ENCODE measurements at places on chromosomes 3 and 15.
A peak's percentile ranks its signal among the peaks of the same experiment; 100 is the strongest.

- no peak for DNase-seq
Observed at GRCh38 chr3:115341208-115341607, 194.1 kb upstream of the ZBTB20 start.

DNA sequence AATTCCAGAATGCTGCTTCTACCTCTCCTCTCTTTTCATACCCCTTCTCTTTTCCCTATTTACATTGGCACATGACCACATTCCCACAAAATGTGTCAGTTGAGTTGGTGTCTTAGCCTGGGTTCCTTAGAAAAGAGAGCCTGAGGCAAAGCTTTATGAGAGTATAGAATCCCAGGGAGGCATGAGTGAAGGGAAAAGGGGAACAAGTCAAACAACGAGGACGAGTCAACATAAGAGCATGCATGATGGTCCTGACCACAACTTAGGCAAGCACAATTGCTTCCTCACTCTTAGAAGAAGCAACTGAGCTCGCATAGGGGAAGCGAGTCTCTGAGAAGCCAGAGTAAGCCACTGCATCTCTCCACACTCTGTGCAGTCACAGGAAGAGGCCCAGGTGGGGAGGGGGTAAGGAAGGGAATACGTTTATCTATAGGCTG lies 15.4 kb upstream of the ZNF774 start:
- DNase-seq, result peak; percentile 17

GRCh38 chr15:27744641-27745040 lies 354.5 kb downstream of the OCA2 start:
- no peak for DNase-seq

- no peak for DNase-seq
Observed at GRCh38 chr15:82062479-82063454, 16.9 kb upstream of the MEX3B start.

GRCh38 chr15:41915255-41915994 lies 21.6 kb upstream of the SPTBN5 start:
- no peak for DNase-seq

DNA sequence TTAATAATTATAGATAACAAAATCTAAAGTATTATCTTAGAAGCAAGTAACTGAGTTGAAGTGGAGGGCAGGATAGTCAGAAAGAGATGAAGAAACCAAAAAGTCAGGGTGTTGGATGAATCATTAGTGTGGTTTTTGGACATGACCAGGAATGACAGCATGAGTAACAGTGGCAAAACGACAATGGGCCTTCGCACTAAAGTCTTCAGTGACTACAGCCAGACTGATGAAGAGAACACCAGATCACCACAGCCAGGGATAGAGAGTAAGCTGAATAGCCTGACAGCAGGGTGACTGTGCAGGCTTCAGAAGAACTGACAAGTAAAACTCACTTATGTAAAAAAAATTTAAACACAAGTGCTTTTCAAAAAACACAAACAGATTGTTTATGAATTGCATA lies 96.0 kb upstream of the MELTF start:
- DNase-seq, result no peak

GRCh38 chr15:40357246-40357645 lies 773 bp upstream of the DISP2 start:
- no peak for DNase-seq

DNA sequence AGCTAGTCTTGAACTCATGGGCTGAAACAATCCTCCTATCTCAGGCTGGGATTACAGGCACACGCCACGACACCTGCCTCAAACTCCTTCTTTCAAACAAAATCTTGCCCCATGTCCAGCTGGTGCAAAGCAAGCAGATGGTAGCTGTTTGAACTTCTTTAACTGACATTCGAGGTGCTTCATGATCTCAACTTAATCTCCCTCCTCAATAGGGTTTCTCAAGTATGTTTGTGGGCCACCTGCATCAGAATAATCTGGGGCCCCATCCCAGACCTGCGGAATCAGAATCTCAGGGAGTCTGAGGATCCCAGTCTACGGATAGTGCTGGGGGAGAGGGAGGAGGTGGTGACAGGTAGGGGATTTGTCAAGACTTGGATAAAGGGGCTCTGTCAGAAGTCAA lies 20.9 kb upstream of the TRH start:
- no peak for DNase-seq

- DNase-seq, result no peak
Observed at GRCh38 chr15:73323374-73323955, 45.3 kb downstream of the HCN4 start.

GRCh38 chr3:44761424-44762169 lies at the start of the genes KIAA1143 and KIF15:
TSS of gene KIAA1143 (minus strand) at chr3:44761619. CDS start at chr3:44761602, 17 bp downstream.
TSS of gene KIF15 (plus strand) at chr3:44761794. CDS start at chr3:44761866, 72 bp downstream.
- peak; percentile 98 for DNase-seq

DNA sequence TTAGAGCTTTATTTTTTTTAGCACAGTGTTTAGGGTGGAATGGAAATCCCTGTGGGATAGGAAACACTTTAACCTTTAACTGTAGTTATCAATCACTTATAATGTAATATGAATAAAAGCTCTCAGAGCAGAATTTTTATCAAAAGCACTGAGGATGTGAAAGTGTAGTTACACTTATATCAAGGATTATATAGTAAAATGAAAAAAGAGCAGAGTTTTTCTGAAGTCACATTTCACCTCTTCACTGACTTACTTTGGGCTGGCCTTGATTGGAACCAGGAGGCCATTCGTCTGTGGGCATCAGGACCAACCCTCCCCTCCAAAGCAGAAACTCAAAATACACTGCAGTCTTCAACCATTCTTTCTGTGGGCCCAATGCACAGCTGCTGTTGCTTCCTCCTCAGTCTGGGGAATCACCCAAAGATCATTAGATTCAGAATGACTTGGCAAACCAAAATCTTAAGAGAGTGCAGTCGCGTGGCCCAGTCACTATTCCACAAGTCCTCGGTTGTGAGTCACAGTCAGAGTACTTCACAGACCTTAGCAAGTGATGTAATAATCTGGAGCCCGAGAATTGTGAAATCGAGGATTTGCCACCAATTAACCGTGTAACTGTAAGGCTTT lies 132.6 kb upstream of the COL8A1 start:
- peak; percentile 94 for DNase-seq

DNA sequence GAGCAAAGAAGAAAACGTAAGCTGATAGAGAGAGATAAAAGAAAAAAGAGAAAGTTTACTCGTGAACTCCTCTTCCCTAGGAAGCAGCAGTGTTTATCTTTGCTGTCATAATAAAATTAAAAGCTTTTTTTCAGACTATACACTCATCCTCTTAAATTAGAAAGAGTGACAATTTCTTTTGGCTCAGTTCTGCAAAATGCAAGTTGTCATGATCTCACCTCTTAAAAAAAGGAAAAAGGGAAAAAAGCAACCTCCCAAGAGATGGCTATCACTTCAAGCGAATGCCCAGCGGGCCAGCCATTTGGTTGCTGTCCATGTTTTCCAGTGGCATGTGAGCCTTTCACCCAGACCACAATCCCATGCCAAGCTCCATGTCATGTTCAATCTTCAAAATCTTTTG lies 7.0 kb upstream of the THBS1 start:
- no peak for DNase-seq

DNA sequence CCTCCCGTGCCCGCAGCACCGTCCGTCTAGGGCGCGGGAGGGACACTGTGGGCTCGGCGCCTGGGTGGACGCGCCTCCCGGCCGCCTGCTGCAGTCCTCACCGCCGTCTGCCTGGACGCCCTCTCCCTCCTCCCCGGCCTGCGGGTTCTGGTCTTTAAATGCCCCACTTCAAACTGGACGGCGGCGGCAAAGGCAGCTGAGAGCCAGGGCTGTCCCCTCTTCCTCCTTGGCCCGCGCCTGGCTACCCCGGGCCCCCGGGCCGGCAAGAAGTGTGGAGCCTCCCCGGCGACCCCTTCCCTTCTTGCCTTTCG lies 426 bp downstream of the CBLB start:
- peak; percentile 43 for DNase-seq

DNA sequence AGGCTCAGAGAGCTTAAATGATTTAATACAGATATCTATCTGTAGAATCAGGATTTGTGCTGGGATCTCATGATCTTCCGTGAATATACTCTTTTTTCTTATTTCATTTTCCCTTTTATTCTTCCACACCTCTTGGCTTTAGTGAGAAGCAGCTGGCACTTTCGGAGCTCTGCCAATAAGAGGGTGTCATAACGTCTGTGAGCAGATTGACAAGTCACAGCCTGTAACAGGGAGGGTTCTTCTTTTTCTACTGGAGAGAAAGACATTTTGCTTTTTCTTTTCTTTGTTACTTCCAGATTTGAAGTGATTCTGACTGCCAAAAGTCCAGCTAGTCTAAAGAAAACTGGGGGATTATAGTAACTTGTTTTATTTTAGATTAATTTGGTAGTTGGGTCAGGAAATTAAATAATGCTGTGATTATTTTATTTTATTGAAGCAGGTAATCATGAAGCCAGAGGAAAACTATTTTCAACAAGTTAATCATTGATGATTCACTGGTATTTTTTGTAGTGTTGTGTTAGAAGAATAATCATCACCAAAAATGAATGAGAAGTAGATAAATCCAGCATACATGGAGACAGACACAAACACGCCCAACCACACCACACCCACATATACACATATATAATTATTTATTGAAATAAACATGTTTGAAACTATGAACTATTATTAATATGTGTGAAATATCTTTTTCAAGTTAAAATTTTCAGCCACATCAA lies 69.8 kb downstream of the TNFAIP8L3 start:
- DNase-seq, result no peak

GRCh38 chr3:37054370-37054769 lies 61.1 kb downstream of the MLH1 start:
- DNase-seq, result peak; percentile 54

DNA sequence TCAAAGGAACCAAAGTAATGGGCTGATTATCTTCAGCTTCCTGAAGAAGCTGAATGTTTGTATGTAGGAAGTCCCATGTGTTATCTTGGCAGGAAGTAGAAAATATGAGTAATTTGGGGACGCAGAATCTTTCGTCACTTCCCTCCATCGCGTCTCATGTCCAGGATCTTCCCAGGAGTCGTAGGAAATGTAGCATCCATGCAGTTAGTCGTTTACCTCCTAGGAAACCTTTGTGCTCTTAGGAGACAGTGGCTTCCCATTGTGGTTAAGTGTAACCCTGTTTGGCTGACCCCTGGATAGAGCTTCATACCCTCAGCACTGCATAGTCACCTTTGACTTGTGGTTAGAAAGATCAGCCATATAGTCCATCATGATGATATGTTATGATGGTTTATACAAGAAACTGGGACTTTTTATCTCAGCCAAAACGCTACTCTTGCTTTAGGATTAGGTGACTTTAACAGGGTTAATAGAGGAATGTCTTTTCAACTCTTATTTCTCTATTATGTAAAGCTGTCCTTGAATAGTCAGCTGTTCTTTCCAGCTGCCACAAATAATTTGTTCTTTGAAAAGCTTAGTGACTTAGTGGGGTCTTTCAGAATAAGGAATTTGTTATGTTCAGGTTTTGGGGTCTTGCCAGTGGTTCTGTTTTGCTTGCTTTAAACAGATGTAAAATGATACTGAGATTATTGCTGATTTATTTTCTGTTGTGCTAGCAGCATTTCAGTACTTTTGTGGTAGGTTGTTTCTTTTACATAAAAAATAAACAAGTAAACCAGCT lies 92.2 kb downstream of the KLHL25 start:
- DNase-seq, result peak; percentile 71

Measured in GM12865 (cell line).